Neural progenitor cell (in vitro differentiated cells): ENCODE measurements at places on chromosomes 4 and X.

- DNase-seq, result no peak
These were observed 8.3 kb upstream of the AGA start for GRCh38 chr4:177450426-177451107.

DNA sequence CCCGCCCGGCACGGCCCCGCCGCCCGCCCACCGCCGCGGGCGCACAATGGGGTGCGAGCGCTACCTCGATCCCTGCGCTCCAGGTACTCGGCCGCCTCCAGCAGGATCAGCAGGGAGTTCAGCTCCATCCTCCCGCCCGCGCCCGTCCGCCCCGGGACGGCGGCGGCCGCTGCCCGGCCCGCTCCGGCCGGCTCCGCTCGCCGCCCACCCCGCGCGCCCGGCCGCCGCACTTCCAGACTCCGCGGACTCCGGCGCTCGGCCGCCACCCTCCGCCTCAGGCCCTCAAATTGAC lies at the start of gene MXD4:
Gene MXD4, minus strand, starts transcription at position 257 of the 292 bp plus-strand sequence. Its CDS starts 129 bp downstream, at position 128.
- DNase-seq, result no peak

- DNase-seq, result peak; percentile 40
These were observed 239.9 kb downstream of the NKX6-1 start for GRCh38 chr4:84258905-84259830.

GRCh38 chrX:154750301-154751202 lies at the start of gene GAB3:
Gene GAB3, minus strand, starts transcription at chrX:154751077. Its CDS starts 52 bp downstream, at chrX:154751025.
- DNase-seq, result peak; percentile 64
